NCI-H526 (cell line): ENCODE measurements at places on chromosomes 2 and 18.

- no peak for DNase-seq
Observed at GRCh38 chr2:46470114-46470628, 9.2 kb upstream of the TMEM247 start.

DNA sequence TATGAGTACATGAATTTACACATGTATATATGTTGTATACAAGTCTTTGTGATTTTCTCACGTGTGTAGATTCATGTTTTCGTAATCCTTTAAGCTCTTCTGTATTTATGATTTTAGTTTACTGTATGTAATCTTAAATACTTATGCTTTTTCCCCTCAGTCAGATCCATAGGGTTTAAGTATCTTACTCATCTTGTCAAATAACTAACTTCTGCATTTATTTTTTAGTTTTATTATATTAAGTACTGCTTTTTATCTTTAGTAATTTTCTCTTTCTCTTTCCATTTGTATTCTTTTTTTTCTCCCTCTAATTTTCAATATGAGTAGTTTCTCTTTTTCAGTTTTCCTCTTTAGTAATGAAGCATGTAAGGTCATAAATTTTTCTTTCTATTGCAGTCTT lies 179.4 kb downstream of the LCLAT1 start:
- no peak for DNase-seq

GRCh38 chr2:225893151-225893550 lies 493.6 kb downstream of the NYAP2 start:
- DNase-seq: no peak

- DNase-seq: no peak
Observed at GRCh38 chr2:86703704-86704361, 16.3 kb upstream of the RMND5A start.

GRCh38 chr2:1414121-1414520 lies 858 bp downstream of the TPO start:
- DNase-seq: no peak

- no peak for DNase-seq
Observed at GRCh38 chr18:59353079-59353680, 5.9 kb downstream of the LMAN1 start.

DNA sequence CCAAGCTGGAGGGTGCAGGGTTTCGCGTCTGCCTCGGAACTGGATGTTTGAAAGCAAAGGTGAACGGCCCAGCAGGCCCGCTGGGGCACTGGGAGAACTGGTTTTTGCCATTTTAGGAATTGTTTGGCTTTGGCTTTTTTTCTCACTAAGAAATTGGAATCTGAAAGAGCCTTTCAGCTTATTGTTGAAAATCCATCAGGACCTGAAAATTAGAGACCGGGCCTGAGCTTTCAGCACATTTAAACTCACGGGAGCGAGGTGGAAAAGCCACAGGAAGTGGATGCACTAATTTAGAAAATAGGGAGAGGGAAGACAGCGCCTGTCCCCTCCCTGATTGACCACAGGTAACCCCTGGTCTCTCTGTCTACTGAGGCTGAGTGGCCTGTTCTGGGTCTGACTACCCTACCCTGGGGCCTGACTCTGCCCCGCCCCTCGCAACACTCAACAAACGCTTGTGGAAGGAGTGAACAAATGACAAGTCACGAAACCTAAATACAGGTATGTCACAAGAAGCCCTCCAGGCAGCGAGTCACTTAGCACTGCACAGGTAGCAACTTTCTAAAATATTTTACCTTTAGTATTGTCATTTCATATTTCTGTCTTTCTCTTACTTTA lies 100.3 kb upstream of the MBOAT2 start:
- DNase-seq: no peak

DNA sequence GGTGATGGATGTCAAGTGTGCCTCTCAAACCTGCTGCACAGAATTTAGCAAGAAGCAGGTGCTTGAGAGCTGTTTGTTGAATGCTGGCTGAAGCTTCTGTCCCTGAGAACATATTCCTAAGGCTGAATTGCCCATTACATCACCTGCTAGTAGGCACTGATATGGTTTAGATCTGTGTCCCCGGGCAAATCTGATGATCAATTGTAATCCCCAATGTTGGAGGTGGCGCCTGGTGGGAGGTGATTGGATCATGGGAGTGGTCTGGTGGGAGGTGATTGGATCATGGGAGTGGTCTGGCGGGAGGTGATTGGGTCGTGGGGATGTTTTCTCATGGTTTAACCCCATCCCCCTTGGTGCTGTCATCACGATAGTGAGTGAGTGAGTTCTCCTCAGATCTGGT lies 128.0 kb downstream of the HRH4 start:
- DNase-seq: no peak

DNA sequence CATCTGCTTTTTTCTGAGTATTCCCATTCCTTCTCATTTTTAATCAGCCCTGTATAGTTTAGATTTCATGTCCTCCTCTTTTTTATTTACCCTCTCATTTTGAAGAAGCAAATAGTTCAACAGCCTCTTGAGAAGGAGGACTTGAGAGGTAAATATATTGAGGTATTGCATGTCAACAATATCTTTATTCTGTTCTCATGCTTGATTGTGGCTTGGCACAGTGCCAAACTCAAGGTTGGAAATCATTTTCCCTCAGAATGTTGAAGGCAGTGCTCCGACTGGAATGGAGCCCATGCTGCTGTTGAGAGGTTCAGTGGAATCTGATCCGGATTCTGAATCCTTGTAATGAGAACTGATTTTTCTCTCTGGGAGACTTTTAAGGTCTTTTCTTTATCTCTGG lies 31.0 kb upstream of the GALNT3 start:
- no peak for DNase-seq

GRCh38 chr18:5317186-5317585 lies 21.7 kb upstream of the ZBTB14 start:
- DNase-seq: no peak

- no peak for DNase-seq
Observed at GRCh38 chr2:24981411-24982136, 9.8 kb upstream of the DNAJC27 start.

DNA sequence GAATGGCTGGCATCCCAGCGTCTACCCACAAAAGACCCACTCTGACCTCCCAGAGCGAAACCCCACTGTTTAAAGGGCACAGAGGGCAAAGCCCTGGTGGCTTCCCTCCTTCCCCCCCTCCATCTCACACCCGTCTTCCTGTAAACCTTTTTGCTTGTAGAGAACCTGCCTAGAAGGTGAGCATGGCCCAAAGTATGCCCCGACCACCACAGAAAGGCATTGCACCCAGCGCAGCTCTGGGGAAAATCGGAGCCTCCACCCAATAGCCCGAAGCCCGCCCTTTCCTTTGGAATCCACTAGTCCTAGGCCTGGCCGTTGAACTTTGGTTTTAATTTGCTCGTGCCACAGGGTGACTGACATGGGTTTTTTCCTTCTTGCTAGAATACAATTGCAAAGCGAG lies 22.6 kb downstream of the DIPK1C start:
- no peak for DNase-seq

- DNase-seq: no peak
Observed at GRCh38 chr2:59969161-59969560, 584.3 kb downstream of the BCL11A start.

GRCh38 chr2:1800716-1801388 lies 56.5 kb upstream of the PXDN start:
- no peak for DNase-seq

DNA sequence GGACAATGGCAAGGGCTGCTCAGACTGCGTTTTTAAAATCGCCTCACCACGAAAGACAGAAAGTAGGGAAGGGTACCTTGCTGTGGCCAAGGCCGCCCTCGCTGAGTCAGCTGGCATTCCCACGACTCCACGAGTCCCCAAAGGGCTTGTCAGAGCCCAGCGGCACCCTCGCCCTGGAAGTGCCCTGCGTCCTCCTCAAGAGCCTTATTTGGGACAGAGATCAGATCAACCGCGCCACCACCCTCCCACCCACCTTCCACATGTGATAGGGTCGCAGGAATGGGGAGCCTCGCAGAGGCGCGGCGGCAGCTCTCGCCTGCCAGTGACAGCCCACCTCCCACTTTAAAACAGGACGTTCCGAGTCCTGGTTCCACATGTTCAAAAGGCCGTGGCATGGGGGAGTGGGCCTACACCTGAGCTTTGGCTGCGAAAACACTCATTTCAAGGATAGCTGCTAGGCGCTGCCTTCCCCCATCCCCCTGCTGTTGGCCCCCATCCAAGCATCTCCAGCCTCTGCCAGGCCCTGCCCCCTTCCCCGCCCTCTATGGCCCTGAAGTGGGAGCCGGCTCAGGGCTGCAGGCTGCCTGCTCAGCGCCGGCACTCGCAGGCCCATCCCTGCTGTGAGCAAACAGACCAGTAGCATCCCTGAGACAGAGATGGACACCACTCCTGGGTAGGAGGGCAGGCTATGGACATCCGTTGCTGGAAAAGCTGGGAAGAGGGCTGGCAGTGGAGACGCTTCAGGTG lies 38.1 kb upstream of the ARHGEF4 start:
- peak; percentile 51 for DNase-seq

DNA sequence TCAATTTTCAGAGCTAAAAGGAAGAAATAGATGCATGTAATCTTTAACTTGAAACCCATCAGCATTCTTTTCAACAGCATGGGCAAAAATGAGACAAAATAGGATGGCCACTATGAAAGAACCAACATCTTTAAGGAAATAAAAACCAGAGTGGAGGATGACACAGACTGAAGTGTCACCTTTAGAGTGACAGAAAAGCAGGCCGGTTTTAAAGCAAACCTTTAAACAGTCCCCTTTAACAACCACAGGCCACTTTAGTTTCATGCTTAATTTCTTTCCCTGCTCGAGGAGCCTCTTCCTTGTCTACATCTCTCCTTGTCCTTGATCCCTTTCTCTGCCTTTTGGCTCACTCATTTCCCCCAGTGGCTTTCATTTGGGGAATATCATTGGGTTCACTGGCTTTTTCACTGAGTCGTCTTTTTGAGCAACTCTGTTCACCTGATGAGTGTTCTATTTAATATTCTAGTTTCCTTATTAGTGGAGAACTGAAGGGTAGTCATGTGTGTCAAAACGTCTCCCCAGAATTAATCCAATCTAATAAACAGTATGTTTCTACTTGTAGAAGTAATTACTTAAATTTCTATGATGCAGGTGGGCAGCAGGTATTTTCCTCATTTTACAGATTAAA lies 72.5 kb downstream of the DOCK10 start:
- DNase-seq: no peak

DNA sequence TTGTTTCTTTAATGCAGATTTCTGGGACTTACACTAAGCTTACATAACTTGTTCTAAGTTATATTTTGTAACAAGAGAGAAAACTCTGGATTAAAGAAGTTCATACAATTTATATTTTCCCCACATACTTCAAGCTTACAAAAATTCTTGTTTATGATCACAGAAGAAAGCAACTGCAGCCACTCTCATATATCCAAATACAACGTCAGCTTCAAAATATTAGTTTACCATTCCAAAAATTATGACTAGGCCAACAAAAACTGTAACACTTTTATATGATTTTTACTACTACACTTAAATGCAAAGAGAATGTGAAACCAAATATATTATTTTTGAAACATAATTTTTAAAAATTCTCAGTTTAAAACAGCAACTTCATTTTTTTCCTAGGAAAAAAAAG lies 30.9 kb downstream of the LPIN2 start:
- no peak for DNase-seq

- DNase-seq: no peak
Observed at GRCh38 chr2:186477790-186478189, 8.3 kb upstream of the ZC3H15 start.

DNA sequence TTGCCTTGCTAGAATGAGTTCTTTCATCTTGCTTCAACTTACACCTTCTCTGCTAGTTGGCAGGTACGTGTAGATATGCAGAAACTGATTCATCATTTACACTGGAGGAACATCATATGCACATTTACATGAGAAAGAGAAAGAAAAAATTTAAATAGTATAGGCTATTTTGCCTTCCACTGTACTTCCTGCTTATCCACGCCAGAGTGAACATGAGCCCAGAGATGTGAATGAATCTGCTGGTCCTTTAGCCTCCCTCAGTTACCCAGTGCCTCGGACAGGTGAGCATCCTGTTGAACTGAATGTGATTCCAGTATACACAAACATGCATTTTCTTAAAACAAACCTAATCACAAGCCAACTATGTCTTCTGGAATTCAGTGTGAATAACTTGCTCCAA lies 83.6 kb downstream of the SESTD1 start:
- DNase-seq: peak; percentile 5

DNA sequence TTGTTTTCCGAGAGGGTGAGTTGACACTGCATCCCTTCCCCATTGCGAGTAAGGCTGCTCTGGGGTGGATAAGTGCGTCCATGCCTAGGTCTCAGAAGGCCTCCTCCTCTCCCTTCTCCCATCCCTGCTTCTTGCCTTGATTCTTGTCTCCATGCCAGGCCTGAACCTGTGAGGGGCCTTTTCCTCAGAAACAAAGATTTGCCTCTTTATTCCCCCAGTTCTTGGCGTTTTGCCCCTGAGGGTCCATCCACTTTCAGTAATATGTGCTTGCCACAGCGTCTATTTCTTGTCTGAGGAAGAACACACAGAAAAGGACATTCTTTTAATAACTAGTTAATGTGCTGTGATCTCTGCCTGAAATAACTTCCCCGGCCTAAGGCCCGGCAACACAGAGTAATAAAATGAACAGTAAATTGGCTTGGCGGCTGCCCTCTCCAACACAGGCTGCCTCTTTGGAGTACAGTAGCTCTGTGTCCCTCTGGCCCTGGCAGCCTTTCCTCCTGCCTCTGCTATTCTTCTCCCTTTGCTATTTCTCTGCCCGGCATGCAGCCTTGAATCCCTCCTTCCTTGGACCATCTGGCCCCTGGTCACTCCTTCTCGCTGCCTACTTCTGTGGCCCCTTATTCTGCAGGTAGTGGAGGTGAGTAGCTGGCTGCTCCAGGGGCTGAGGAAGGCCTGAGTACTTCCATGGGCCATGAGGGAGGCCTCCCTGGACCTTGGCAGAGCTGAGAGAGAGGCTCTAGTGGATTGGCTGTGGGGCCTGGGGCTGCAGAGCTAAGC lies 4.4 kb downstream of the EHD3 start:
- DNase-seq: no peak

DNA sequence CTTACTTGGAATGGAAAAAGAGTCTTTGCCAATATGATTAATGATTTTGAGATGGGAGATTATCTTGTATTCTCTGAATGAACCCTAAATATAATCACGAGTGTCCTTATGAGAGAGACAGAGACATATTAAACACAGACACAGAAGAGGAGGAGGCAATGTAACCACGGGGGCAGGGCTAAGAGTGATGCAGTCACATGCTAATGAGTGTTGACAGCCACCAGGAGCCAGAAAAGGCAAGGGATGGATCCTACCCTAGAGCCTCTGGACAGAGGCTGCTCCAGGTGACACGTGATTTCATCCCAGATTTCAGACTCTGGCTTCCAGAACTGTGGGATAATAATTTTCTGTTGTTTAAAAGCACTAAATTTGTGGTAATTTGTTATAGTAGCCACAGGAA lies 679.6 kb downstream of the MBD2 start:
- no peak for DNase-seq

DNA sequence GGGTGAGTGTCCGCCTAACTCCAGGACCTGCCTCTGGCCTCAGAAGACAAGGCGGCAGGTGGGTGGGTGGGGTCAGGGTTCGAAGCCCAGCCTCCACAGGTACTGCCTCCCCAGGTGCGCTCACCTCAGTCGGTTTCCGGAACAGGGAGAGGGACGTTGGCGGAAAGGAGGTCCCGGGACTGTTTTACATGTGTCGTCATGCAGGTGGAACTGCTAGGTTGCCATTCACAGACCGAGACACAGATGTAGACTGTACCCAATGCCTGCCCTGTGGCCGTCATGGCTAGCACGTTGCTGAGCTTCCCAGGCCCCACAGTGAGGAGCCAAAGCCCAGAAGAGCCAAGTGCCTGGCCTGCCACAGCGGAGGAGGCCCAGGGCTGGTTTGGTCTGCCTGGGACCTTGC lies 284.0 kb upstream of the HS6ST1 start:
- DNase-seq: no peak

- DNase-seq: no peak
Observed at GRCh38 chr2:14520385-14520945, 112.1 kb upstream of the LRATD1 start.

- no peak for DNase-seq
Observed at GRCh38 chr2:68878753-68879152, 7.6 kb upstream of the BMP10 start.
